ENCODE measurements at places on chromosomes 3 and 15. TPM values are rescaled to one million over a fixed set of nuclear protein-coding genes. Genes with fewer than 3 reads are reported as not detected.

The CEMIP gene
- total RNA-seq = 7.5 TPM

The PLA1A gene
- 2.1 TPM for total RNA-seq

GRCh38 chr15:41115161-41115651 is 874 bp downstream of the INO80 start:
- no peaks in the 10 kb centered on the region for H3K27me3 ChIP-seq
- H3K27ac ChIP-seq = peak overlapping the region; percentile 66
- no peaks in the 10 kb centered on the region for H3K4me1 ChIP-seq
- H3K4me3 ChIP-seq = peak overlapping the region; percentile 91

The C3orf52 gene
- total RNA-seq = 9.1 TPM

DNA sequence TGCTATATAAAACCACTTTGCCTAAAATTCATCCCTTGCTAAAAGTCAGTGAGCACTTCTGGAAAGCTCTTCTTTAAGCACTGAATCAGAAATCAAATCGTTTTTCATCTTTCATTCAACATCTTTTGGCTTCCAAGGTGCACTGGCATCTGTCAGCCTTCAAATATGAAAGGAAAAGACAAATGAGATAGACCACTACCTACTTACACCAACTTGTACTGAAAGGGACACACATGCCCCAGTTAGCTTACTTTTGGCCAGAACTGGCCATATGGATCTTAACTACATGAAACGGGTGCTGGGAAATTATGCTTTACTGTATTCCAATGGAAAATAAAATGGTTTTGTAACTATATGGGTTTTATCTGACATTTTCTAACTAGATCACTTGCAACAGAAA is 332.0 kb upstream of the ARPP21 start:
- H3K4me3 ChIP-seq = no peak overlapping the region
- no peaks in the 10 kb centered on the region for H3K36me3 ChIP-seq
- H3K27me3 ChIP-seq = no peaks in the 10 kb centered on the region
- DNase-seq = no peak
- H3K27ac ChIP-seq = no peak overlapping the region

DNA sequence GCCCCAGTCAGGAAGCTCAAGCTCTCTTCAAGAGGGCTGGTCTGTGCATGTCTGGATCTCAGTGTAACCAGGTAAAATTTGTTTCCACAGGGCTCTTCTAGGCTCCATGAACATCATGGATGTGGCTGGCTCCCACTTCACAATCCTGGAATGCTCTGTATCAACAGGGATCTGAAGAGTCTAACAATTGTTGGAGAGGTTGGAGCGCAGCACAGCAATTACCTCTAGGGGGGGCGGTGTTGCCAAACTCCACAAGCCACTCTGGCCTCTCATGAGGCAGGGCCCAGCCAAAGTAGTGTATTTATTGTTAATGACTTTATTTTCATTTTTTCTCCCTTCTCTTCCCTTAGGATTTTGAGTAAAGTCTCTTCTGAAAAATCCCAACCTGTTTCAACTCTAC is 6.1 kb upstream of the EIF2B5 start:
- H3K4me1 ChIP-seq = no peaks in the 10 kb centered on the region
- H3K27ac ChIP-seq = no peak overlapping the region
- no peaks in the 10 kb centered on the region for H3K27me3 ChIP-seq
- no peak for DNase-seq
- no peaks in the 10 kb centered on the region for H3K36me3 ChIP-seq

The GPR27 gene
- 1.6 TPM for total RNA-seq

The GRK7 gene
- total RNA-seq = not detected

DNA sequence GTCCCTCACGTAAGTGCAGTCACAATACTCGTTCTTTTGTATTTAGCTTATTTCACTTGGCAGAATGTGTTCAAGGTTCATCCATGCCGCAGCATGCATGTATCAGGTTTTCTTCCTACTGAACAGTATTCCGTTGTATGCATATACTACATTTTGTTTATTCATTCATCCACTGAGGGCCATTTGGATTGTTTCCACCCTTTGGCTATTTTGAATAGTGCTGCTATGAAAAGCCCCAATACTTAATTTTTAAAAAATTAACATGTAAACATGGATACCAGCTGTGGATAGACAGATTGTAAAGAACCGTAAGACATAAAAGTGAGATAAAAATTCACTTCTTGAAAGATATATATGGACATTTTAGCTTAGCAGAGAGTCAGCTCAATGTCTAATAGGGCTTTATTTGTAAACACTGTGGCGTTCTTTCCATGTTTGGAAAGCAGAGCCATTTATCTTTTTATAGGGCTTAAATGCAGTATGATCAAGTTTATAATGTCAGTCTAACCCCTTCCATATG is 115.9 kb downstream of the VPS8 start:
- H3K27ac ChIP-seq = no peak overlapping the region
- peaks cover 5% of the 10 kb centered on the region for H3K36me3 ChIP-seq
- DNase-seq = no peak
- H3K27me3 ChIP-seq = no peaks in the 10 kb centered on the region
- H3K4me1 ChIP-seq = peaks cover 1% of the 10 kb centered on the region
